ENCODE measurements at places on chromosomes 3 and 15.

- no peak for DNase-seq
Measured at GRCh38 chr15:51771773-51772172, 20.4 kb downstream of the TMOD2 start.

- DNase-seq, result no peak
Measured at GRCh38 chr3:130906374-130906995, 12.6 kb downstream of the ATP2C1 start.

DNA sequence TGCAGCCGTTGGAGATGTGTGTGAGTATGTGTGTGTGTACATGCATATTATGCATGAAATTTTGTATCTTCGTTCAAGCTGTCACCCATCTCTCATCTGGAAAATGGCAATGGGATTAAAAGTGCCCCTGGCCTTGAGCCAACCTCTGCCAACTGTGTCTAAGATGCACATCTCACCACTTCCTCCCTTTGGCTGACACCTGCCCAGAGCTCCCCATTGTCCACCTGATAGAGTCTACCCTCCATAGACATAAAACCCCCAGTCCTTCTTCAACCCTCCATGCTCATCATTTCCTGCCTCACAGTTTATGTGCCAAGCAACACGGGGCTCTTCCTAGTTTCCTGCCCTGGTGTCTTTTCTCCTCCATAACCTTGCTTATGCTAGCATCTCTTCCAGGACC lies 187.5 kb upstream of the HES1 start:
- no peak for DNase-seq

DNA sequence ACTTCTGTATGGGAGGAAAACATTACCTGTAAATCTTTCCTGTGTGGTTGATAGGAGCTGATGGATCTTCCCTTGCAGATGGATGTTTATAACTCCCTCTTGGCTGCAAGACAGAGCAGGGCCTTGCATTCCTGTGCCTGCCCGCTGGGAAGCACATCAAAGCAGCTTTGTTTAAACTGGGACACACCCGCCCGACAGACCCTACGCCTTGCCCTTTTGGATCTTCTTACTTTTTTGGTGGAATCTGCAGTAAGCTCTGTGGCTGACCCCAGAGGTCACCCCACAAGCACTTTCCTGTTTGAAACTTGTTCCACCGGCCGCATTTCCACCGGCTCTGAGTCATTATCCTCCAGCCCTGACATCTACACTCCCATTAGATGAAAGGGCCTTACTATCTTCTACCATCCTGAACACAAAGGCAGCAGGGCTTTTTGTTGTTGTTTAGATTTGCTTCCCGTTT lies 244.1 kb upstream of the STT3B start:
- DNase-seq, result peak; percentile 7

- DNase-seq, result no peak
Measured at GRCh38 chr3:127525373-127525772, 65.2 kb downstream of the TPRA1 start.

DNA sequence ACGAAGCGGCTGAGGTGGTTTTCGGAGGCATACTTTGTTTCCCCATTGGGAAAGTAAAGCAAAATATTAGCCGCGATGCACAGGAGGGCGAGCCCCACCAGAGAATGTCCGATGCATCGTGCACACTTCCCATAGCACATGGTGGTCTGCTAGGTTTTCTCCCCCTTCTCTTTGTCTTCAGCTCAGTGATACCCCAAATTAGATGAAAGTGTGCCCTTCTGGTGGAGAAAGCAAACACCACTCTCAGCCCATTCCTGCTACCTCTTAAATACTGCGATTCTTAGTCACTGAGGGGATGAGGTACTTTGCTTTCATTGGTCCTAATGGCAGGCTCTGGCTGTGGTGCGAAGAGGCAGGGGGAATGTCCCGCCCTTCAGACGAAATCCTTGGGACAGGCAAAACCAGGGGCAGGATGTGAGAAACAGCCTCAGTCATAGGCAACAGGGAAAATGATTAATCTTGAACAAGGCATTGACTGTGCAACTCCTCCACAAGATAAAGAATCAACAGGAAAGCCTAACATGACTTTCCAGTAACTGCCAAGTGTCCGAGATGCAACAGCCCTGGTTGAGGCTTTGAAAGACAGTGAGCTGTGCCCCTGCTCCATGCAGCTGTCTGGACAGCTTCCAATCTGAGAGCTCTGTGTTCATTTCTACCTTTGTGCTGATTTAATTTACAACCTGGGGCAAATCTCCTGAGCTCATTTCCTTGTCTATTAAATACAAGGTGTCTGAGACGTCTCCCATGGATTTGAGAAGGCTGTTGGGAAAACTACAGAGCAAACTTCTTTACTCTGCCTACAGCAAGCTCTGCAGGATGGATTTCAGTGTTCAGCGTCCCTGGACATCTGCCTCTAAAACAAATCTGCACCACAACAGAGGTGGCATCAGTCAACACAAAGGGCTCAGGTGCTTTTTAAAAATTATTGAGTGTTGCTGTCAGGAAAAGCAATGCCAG lies at the start of gene TM4SF1:
Gene TM4SF1, minus strand, starts transcription at position 242 of the 957 bp plus-strand sequence. Its CDS starts 102 bp downstream, at position 140.
- DNase-seq, result no peak

- peak; percentile 78 for DNase-seq
Measured at GRCh38 chr3:13650210-13651056, 101.5 kb downstream of the FBLN2 start.

GRCh38 chr3:80889535-80889934 lies 871.9 kb downstream of the GBE1 start:
- DNase-seq, result no peak

- no peak for DNase-seq
Measured at GRCh38 chr3:190288836-190289235, 33.4 kb downstream of the CLDN1 start.

DNA sequence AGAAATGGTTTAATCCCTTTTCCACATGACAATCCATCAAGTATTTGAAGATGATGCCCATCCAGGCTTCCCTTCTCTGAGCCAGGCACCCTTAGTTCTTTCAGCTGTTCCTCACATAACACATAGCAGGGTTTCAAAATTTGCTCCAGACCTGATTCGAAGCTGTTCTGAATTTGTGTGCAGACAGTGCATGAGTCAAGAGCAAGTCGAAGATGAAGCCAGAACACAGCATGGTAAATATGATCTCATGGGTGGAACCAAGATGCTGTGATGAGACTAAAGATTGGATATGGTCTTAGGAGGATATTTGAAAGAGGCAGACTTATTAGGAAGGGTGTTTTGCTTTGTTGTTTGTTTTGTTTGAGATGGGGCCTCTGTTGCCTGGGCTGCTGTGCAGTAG lies 32.6 kb upstream of the PDE8A start:
- DNase-seq, result no peak

GRCh38 chr15:58966698-58967097 lies 20.8 kb upstream of the RNF111 start:
- no peak for DNase-seq

DNA sequence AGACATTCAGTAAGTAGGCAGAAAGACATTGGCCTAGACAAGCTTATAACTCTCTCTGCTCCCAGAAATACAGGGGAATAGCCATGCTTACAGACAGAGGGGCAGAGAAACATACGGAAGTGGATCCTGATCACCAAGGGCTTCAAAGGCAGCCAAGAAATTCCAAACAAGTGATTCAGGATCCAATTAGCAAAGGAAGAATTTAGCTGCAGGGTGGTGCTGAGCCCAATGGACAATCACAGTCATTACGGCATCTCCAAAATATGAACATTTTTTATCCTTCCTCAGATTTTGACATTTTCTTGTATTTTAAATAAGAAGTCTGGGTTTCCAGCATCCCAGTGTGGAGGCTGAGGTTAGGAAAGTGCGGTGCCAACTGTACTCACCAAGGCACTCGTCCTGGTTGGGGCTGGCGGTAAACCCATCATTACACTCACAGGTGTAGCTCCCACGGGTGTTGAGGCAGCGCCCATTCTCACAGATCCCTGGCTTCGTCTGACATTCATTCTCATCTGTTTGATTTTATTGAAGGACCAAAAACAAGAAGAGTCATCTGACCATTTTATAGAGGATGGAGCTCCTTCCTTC lies 96.8 kb downstream of the DUT start:
- DNase-seq, result no peak

GRCh38 chr15:81475471-81475870 lies 101.5 kb upstream of the TMC3 start:
- no peak for DNase-seq

- no peak for DNase-seq
Measured at GRCh38 chr15:34754674-34755418, at the start of gene GJD2. TSS of gene GJD2 (minus strand) at chr15:34754998. CDS start at chr15:34754488, 510 bp downstream.

GRCh38 chr3:132912416-132912753 lies 125.8 kb upstream of the TMEM108 start:
- DNase-seq, result no peak

DNA sequence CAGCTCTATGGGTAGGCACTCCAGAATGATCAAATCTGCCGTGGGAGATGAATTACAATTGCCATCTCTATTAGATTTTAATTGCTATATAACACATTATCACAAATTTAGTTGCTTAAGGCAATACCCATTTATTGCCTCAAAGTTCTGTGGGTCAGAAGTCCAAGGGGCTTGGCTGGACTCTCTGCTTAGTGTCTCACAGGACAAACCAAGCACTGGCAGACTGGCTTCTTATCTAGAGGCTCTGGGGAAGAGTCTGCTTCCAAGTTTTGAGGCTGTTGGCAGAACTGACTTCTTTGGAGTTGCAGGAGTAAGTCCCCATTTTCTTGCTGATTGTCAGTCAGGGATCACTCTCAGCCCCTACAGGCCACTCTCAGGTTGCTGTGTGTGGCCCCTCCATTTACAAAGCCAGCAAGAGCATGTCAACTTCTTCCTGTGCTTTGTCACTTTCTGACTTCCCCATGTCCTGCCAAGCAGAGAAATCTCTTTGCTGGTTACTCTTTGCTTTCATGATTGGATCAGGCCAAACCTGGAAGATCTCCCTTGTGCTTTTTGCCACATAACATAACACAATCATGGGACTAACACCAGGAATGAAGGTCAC lies 93.5 kb upstream of the PRICKLE2 start:
- DNase-seq, result no peak

DNA sequence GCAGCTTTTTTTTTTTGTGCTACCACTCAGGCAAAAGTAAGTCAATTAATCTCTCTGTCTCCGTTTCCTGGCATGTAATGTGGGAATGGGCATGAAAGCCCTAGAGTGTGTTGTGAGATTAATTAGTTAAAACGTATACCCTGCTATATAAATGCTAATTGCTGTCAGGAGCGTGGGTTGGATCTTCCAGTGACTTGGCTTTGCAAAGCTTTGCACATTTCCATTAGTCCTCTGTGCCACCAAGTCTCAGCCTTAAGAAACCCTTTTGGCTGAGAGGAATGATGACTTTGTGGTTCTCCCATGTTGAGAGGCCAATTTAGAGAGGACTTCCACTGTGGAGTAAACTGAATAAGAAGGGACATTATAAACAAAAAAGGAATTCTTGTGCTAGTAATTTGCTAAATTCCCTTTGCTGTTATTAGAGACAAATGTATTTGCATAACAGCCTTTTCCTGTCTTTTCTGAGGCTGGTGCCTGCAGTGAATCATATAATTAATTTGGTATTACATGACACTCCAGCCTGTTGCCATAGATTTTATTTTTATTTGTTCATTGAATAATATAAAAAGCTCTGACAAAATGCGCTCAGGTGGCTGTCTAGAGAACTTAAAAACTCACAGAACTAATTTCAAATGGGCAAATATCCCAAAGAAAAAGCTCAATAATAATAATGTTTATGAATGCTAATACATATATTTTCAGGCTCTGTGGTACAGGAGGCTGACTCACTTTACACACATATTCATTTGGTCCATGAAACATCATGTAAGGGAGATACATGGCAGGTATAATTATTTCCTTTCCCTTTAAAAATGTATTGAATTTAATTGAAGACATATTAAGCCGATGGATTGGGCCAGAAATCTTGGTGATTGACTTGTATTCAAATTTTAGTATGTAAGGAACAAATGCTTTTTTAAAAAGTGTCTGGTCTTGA lies 82.7 kb downstream of the IL1RAP start:
- no peak for DNase-seq

GRCh38 chr15:76714950-76715349 lies 190.2 kb downstream of the SCAPER start:
- DNase-seq, result no peak

GRCh38 chr3:184333190-184333589 lies 4.2 kb upstream of the FAM131A start:
- no peak for DNase-seq

GRCh38 chr3:60919296-60919695 lies 332.0 kb downstream of the FHIT start:
- no peak for DNase-seq

- no peak for DNase-seq
Measured at GRCh38 chr3:55085231-55085630, 157.4 kb upstream of the LRTM1 start.

DNA sequence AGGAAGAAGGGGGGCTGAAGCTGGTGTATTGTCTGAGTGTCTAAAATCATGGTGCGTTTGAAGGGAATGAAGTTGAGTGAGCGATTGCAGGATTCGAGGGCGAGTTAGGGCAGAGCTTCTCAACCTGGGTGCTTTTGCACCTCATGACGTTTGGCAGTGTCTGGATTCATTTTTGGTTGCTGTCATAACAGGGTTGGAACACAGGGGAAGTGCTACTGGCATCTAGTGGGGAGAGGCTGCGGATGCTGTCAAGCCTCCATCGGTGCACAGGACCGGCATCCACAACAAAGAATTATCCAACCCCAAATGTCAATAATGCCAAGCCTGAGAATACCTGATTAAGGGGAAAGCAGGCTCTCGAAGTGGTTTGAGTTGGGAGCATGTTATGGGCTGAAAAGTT lies 120.0 kb downstream of the SLCO3A1 start:
- no peak for DNase-seq

DNA sequence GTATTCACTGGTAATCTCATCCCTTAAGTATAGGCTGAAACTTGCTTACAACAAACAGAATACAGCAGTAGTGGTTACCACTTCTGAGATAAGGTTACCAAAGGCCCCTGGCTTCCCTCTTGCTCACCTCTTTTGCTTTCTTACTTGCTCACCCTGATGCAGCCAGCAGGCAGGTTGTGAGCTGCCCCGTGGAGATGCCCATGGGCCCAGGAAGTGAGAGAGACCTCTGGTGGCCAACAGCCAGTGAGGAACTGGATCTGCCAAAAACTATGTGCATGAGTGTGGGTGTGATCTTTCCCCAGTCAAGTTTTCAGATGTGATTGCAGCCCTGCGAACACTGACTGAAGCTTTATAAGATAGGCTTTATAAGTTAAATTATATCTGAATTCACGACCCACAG lies 48.7 kb downstream of the NMNAT3 start:
- DNase-seq, result no peak

DNA sequence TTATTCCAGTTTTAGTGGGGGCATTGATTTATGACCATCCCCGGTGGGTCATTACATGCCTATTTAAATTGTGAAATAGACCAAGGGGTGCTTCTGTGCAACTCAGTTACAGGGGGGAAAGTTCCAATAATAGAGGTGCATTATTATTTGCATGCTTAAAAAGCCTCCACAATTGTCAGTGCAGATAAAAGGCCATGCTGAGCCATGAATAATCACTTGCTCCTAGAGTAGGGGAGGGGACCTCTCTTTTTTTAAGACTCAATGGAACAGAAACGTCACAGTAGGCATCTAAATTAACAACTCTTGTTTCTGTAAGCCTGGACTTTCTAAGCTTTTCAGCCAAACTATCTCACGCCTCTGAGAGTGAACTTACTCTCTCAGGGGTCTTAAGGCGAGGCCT lies 66.5 kb upstream of the CMTM7 start:
- DNase-seq, result no peak

GRCh38 chr3:188842639-188843038 lies 329.1 kb upstream of the TPRG1 start:
- no peak for DNase-seq

GRCh38 chr15:77384589-77385359 lies 35.1 kb downstream of the PEAK1 start:
- no peak for DNase-seq

Data from midbrain (tissue), 1 donor.